Psoas muscle (tissue), 8 donors: ENCODE measurements at places on chromosomes 7 and 10. TPM values are rescaled to one million over a fixed set of nuclear protein-coding genes. Genes with fewer than 3 reads are reported as not detected.

DNA sequence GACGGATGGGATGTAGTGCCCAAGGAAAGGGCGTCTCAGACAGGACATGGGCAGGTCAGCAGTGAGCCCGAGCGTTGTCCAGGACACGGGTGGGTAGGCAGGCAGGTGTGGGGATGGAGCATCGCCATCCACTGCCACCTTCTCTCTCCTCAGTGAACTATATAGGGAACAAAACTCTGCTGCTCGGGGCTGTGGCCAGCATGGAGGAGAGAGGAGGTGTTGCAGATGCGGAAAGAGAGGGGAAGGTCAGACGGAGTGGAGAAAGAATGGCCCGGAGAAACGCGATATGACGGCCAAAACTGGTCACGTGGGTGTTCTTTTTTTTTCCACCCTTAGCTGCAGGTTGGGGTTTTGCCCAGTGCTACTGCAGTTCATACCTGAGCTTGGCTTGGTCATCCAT, 71.2 kb downstream of the GRID1 start:
- H3K27me3 ChIP-seq = peaks cover 7% of the 10 kb centered on the region
- no peak overlapping the region for H3K4me3 ChIP-seq
- H3K27ac ChIP-seq = no peak overlapping the region
- H3K36me3 ChIP-seq = no peaks in the 10 kb centered on the region
- H3K4me1 ChIP-seq = no peaks in the 10 kb centered on the region

DEPP1 gene
- 79.3 TPM for polyA plus RNA-seq

DNA sequence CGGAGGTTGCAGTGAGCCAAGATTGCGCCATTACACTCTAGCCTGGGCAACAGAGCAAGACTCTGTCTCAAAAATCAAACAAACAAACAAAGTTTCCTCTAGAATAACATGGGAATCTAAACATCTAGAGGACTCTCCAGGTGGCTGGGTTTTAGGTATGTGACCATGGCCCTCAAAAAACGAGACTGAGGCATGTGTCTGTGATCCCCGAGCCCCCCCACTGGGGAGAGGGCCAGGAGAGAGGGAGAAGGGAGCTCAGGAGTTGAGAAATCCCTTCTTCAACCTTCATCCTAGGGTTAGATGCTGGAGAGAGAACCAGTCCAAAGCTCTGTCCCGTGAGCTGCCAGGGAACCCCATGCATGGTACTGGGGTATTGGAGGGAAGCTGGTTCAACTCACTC, 188.0 kb upstream of the LYZL2 start:
- H3K36me3 ChIP-seq = no peaks in the 10 kb centered on the region
- H3K4me3 ChIP-seq = no peak overlapping the region
- H3K4me1 ChIP-seq = peaks cover 11% of the 10 kb centered on the region
- no peaks in the 10 kb centered on the region for H3K27me3 ChIP-seq
- no peak for DNase-seq
- H3K27ac ChIP-seq = no peak overlapping the region

DNA sequence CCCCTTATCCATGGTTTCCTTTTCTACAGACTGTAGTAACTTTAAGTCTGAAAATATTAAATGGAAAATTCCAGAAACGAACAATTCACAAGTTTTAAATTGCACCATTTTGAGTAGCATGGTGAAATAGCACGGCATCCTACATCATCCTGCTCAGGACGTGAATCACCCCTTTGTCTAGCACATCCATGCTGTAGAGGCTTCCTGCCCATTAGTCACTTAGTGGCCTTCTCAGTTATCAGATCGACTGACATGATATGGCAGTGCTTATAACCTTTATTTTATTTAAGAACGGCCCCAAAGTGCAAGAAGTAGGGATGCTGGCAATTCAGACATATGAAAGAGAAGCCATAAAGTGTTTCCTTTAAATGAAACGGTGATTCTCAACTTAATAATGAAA, 82.7 kb downstream of the CPXM2 start:
- H3K4me1 ChIP-seq = no peaks in the 10 kb centered on the region
- no peak overlapping the region for H3K4me3 ChIP-seq
- no peaks in the 10 kb centered on the region for H3K36me3 ChIP-seq
- no peak overlapping the region for H3K27ac ChIP-seq

DNA sequence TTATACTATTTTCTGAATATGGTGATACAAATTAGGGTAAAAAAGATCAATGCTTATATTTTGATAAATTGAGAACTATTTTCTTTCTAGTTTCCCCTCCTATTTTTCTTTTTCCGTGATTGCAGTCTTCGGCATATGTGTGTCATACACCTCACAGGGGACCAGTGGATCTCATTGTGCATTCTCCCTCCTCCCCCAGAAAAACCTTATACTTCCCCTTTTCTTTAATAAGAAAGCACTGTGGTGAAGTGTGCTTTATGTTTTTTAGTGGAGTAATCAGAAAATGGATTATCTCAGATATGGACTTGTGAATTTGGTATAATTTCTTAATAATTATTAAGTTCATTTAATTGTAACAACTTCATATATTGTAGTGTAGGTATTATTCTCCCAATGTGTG, 72.8 kb downstream of the BICC1 start:
- H3K27me3 ChIP-seq = no peaks in the 10 kb centered on the region
- H3K4me1 ChIP-seq = no peaks in the 10 kb centered on the region
- no peak overlapping the region for H3K4me3 ChIP-seq
- no peaks in the 10 kb centered on the region for H3K36me3 ChIP-seq

VPS37D gene
- 0.72 TPM for polyA plus RNA-seq

DNA sequence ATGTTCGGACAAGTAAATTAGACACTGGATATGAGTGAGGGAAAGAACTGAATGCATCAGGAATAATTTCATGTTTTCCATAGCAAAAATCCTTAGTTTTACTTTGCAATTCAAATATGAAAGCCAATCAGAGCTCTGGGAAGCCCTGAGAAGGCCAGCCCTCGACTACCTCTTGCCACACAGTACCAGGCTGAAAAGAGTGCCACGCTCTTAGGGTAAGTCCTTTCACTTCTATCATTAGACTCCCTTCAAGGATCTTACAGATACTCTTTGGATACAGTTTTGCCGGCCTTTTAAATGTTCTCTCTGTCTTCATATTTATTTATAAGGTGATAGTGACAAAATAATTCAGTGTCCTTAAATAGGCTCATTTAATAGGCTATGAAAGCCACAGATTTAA, 1.9 kb downstream of the COBL start:
- H3K27me3 ChIP-seq = no peaks in the 10 kb centered on the region
- no peaks in the 10 kb centered on the region for H3K36me3 ChIP-seq

DNA sequence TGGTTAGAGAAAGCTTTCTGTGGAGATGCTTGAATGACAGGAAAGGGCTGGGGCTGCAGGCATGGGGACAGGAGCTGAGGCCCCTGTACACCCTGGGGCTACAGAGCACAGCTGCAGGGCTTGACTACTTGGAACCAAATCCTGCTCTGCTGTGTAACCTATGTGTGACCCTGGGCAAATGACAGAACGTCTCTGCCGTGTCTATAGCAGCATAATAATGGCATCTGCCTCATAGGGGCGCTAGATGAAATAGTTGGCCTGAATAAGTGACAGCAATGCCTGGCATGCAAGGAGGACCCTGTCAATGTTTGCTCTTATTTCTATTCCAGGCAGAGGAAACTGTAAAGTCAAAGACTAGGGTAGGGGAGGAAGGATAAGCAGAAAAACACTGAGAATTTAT, 254.0 kb downstream of the USP6NL start:
- no peak overlapping the region for H3K4me3 ChIP-seq
- H3K4me1 ChIP-seq = no peaks in the 10 kb centered on the region
- DNase-seq = no peak
- no peaks in the 10 kb centered on the region for H3K27me3 ChIP-seq
- no peak overlapping the region for H3K27ac ChIP-seq

DPY19L1 gene
- 4.6 TPM for polyA plus RNA-seq

DNA sequence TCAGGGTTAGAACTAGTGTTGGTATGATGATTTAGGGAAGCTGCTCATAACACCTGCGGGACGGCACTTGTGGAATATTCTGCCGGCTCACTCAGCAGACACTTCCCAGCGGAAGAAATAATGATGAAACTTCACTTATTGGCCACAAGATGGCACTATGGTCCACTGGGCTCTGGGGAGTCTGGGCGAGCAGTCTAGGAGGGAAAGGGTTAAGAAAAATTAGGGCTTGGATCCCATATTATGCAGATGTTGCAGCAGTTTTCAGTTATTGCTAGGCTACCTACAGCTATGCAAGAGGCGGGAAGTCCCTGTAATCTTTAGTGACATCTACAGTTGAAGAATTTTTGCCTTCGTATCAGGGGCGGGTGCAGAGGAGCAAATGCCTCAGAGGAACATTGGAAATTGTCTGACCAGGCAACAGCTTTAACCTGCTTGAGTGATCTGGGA, 238.7 kb upstream of the PRSS58 start:
- peaks cover 6% of the 10 kb centered on the region for H3K4me1 ChIP-seq
- no peak for DNase-seq
- H3K27ac ChIP-seq = no peak overlapping the region

DNA sequence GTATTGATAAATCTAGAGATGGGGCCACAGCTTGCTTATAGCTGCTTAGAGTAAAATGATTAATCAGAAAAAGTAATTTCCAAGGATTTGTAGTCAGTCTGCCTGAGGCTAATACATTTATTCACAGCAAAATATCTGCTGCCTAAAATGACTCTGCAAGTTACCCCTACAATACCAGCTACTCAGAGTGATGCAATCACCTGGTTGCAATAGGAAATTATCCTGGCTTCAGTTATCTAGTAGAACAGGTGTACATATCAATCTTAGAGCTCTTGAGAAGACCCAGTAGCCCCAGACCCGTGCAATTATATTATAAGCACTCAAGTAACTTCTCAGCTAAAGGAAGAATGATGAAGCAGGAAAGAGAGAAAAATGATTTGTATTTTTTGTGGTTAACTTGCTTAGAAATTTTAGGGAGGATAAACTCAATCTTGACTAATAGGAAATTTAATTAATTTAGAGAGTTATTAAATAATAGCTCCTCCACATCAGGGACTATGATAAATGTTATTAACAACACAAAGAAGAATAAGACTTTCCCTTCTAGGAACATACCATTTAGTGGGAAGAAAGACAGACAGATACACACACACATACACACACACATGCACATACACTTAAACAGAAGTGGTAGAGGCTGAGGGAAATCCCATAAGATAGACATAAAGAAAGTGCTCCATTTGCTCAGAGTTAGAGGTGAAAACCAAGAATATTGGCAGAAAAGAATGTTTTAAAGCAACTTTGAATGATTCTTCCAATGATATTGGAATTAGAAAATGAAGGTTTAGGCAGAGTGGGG, 140.4 kb upstream of the PRSS1 start:
- H3K36me3 ChIP-seq = no peaks in the 10 kb centered on the region
- no peaks in the 10 kb centered on the region for H3K27me3 ChIP-seq
- no peak overlapping the region for H3K4me3 ChIP-seq
- no peaks in the 10 kb centered on the region for H3K4me1 ChIP-seq
